ENCODE measurements at places on chromosomes 16 and 17. TPM values are rescaled to one million over a fixed set of nuclear protein-coding genes. Genes with fewer than 3 reads are reported as not detected.
A peak's percentile ranks its signal among the peaks of the same experiment; 100 is the strongest.

- no peak for DNase-seq
- no peaks in the 10 kb centered on the region for H3K36me3 ChIP-seq
- H3K4me1 ChIP-seq, result no peaks in the 10 kb centered on the region
- no peaks in the 10 kb centered on the region for H3K27me3 ChIP-seq
- H3K27ac ChIP-seq, result no peak overlapping the region
These were observed 82.9 kb upstream of the RCVRN start for GRCh38 chr17:9987779-9988585.

DNA sequence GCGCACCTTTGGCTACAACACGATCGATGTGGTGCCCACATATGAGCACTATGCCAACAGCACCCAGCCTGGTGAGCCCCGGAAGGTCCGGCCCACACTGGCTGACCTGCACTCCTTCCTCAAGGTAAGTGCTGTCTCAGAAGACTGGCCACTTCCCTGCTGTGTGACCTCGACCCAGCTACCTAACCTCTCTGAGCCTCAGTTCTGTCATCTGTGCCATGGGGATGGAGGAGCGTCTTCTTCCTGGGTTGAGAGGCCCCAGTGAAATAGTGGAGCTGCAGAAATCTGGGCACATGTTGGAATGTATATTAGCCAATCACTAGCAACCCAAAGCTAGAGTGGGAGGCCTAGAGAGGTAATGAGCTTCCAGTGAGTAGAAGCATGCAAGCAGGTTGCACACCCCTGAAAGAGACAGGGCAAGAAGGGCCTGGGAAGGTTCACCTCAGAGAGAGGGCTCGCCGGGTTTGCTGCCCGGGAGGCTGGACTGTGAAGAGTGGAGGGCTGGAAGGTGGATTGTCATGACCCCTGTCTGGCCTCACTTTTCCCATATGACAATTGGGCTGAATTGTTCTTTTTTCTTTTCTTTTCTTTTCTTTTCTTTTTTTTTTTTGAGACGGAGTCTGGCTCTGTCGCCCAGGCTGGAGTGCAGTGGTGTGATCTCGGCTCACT, 521 bp downstream of the SLC12A3 start:
- peaks cover 2% of the 10 kb centered on the region for H3K27me3 ChIP-seq
- no peak for DNase-seq
- H3K4me1 ChIP-seq, result peaks cover 47% of the 10 kb centered on the region
- H3K27ac ChIP-seq, result no peak overlapping the region
- no peaks in the 10 kb centered on the region for H3K36me3 ChIP-seq
- no peak overlapping the region for H3K4me3 ChIP-seq

GRCh38 chr17:55356434-55357328, 65.0 kb downstream of the MMD start:
- no peak overlapping the region for H3K27ac ChIP-seq
- no peak overlapping the region for H3K4me3 ChIP-seq
- DNase-seq, result peak; percentile 84
- H3K27me3 ChIP-seq, result peaks cover 20% of the 10 kb centered on the region
- peaks cover 8% of the 10 kb centered on the region for H3K36me3 ChIP-seq

DNA sequence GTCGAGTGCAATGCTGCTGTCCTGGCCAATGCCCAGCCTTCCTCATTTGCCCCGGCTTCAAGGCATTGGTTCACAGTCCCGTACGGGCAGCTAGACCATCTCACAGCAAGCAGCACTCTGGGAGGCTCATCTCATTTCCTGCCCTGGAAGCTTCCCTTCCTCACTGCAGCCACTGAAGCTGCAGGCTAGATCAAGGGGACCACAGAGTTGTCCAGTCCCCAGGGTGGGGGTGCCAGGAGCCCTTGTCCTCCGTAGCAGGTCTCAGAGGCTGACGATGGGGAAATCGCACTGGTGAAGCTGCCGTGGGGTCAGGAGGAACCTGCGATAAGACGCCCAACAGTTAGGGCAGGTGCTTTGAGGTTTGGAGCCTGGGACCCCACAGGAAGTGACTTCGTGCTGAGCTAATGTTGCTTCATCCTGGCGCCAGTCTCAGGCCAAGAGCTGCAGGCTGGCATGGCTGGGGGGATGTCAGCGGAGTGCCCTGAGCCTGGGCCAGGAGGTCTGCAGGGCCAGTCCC, at the start of gene SPNS3:
Gene SPNS3, plus strand, starts transcription at position 426 of the 517 bp plus-strand sequence. Its CDS starts 28 bp downstream, at position 454.
- DNase-seq, result peak; percentile 85
- H3K27ac ChIP-seq, result peak within 1 kb of the TSS; percentile 91
- H3K36me3 ChIP-seq, result peaks cover 9% of the 10 kb centered on the region
- H3K27me3 ChIP-seq, result no peaks in the 10 kb centered on the region
- peak within 1 kb of the TSS; percentile 73 for H3K4me3 ChIP-seq
- peaks cover 43% of the 10 kb centered on the region for H3K4me1 ChIP-seq

- peaks cover 10% of the 10 kb centered on the region for H3K36me3 ChIP-seq
- no peak overlapping the region for H3K4me3 ChIP-seq
- H3K27ac ChIP-seq, result peak overlapping the region; percentile 21
- H3K27me3 ChIP-seq, result no peaks in the 10 kb centered on the region
These were observed 5.3 kb upstream of the EIF4A3 start for GRCh38 chr17:80152081-80152702.

GRCh38 chr17:73541561-73541981, 102.7 kb downstream of the SDK2 start:
- H3K27me3 ChIP-seq, result no peaks in the 10 kb centered on the region
- no peak overlapping the region for H3K27ac ChIP-seq
- DNase-seq, result no peak
- no peak overlapping the region for H3K4me3 ChIP-seq
- H3K36me3 ChIP-seq, result no peaks in the 10 kb centered on the region

- DNase-seq, result no peak
- H3K4me1 ChIP-seq, result no peaks in the 10 kb centered on the region
- no peaks in the 10 kb centered on the region for H3K27me3 ChIP-seq
- H3K27ac ChIP-seq, result no peak overlapping the region
These were observed 126.0 kb downstream of the KCNJ2 start for GRCh38 chr17:70295329-70295728.

DNA sequence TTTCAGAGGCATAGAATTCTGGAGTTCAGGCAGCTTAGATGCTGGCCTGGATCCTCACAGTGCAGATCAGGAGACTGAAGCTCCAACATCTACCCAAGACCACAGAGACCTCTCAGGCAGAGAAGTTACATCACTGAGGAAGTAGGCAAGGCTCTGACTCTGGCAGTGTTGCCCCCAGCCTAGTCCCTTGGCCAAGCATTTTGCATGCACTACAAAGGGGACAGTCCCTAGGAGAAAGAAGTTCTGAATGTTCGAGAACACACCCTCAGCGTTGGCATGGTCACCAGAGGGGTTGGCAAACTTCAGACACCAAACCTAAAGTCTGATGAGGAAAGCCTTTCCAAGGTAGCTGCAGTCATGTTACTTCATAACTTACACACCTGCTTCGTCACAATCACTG, 2.5 kb downstream of the RANBP10 start:
- H3K4me1 ChIP-seq, result peaks cover 59% of the 10 kb centered on the region
- no peak overlapping the region for H3K4me3 ChIP-seq
- no peaks in the 10 kb centered on the region for H3K27me3 ChIP-seq
- no peak for DNase-seq
- H3K36me3 ChIP-seq, result peaks cover 38% of the 10 kb centered on the region

GRCh38 chr16:19507867-19508266, 14.0 kb downstream of the GDE1 start:
- H3K27me3 ChIP-seq, result no peaks in the 10 kb centered on the region
- peaks cover 11% of the 10 kb centered on the region for H3K4me1 ChIP-seq
- no peak overlapping the region for H3K27ac ChIP-seq
- DNase-seq, result no peak

GRCh38 chr17:17381446-17382064, 78.4 kb downstream of the NT5M start:
- peaks cover 6% of the 10 kb centered on the region for H3K4me1 ChIP-seq
- DNase-seq, result no peak
- peaks cover 18% of the 10 kb centered on the region for H3K27me3 ChIP-seq

DNA sequence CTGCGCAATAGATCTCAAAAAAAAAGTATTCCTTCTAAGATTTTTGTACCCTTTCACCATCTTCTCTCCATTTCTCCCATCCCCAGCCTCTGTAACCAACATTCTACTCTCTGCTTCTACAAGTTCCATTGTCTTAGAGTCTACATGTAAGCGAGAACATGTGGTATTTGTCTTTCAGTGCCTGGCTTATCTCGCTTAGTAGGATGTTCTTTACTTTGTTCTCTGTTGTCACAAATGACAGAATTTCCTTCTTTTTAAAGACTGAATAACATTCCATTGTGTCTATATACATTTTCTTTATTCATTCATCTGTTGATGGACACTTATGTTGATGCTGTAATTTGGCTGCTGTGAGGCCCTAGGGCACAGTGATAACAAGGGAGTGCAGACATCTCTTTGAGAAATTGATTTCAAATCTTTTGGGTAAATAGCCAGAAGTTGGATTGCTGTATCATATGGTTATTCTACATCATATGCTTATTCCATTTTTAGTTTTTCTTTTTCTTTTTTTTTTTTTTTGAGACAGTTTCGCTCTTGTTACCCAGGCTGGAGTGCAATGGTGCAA, 37.7 kb upstream of the MYH10 start:
- H3K27me3 ChIP-seq, result peaks cover 23% of the 10 kb centered on the region
- DNase-seq, result no peak

- H3K4me1 ChIP-seq, result peaks cover 11% of the 10 kb centered on the region
- H3K4me3 ChIP-seq, result no peak overlapping the region
- H3K27ac ChIP-seq, result no peak overlapping the region
These were observed 1.0 kb downstream of the TMEM92 start for GRCh38 chr17:50275279-50275678.

- peak overlapping the region; percentile 8 for H3K27ac ChIP-seq
- H3K36me3 ChIP-seq, result peaks cover 56% of the 10 kb centered on the region
- DNase-seq, result no peak
- H3K27me3 ChIP-seq, result no peaks in the 10 kb centered on the region
These were observed 16.4 kb upstream of the GLG1 start for GRCh38 chr16:74623214-74623838.

DNA sequence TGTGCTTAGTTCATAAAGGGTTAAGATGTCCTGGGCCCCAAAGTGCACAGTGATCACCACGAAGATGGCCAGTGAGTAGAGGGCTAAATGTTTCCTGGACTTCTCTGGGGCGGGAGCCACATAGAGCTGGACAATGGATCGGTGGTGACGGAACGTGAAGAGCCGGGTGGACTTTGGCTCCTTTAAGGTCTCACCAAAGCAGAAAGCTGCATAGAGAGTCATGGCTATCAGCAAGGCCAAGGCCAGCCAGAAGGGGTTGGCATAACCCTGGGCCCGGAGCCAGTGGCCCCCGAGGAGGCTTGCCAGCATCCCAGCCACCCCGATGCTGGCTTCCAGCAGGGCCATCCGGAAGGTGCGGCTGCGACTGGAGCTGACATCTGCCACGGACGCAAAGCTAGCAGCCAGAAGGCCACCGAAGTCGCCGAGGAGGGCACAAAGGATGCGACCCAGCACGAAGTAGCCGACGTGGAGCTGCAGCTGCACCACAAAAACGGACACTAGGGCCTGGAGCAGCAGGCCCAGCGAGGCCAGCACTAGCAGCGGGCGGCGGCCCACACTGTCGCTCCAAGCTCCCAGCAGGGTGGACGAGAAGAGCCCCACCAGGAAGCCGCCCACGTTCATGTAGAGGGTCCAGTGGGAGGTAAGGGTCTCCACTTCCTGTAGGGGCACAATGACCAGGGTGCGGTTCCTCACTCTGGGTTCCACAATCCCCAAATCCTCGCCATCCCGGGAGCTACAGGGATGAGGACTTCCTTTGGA, 1.0 kb downstream of the SLC46A1 start:
- H3K27me3 ChIP-seq, result peaks cover 10% of the 10 kb centered on the region
- peak overlapping the region; percentile 68 for H3K4me3 ChIP-seq
- H3K27ac ChIP-seq, result no peak overlapping the region
- peaks cover 18% of the 10 kb centered on the region for H3K4me1 ChIP-seq

DNA sequence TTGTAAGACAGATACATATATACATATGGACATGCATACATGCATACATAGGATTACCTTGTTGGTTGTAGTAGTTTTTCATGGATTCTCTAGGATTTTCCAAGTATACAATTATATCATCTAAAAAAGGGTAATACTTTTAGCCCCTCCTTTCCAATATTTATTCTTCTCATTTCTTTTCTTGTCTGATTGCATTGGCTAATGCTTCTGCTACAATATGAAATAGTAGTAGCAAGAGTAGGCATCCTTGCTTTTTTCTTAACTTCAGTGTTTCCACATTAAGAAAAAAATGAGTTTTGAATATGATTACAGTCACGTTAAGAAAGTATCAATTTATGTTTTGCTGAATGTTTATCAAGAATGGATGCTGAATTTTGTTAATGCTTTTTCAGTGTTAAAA, 58.0 kb downstream of the RBFOX3 start:
- H3K4me3 ChIP-seq, result no peak overlapping the region
- no peaks in the 10 kb centered on the region for H3K27me3 ChIP-seq
- peaks cover 2% of the 10 kb centered on the region for H3K4me1 ChIP-seq
- H3K27ac ChIP-seq, result no peak overlapping the region
- no peak for DNase-seq

DNA sequence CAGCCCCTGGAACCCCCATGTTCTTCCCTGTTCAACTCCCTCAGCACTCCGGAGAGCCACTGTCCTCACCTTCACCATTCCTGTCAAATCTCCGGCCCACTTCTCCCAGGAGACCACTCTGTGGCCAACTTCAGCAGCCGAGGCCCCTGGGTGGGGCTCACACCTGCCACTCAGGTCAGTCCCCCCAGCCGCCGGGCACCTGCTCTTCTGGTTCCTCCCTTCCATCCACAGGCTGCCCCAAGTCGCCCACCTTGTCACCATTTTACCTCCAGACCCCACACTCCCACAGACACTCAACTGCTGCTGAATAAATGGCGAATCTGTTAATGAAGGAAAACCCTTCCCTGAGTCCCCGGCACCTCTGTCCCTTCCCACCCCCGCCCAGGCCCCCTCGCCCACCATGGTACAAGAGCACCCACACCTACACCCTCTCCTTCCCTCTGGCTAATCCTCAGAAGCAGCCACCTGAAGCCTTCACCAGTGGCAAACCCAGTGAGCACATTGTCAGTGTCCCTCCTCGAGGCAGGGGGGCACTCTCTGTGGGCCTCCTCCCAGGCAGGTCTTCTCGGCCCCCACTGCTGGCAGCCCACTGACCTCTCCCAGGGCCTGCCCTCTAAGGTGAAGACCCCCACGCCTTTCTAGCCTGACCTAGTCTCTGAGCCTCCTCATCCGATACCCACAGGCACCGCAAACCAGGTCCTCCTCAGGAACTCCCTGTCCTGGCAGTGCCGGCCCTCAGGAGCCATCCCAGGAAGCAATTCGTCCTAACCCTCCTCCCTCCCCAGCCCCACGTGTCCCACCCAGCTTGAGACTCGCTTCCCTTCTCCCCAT, 8.2 kb downstream of the CANT1 start:
- no peak for DNase-seq
- no peak overlapping the region for H3K27ac ChIP-seq
- no peaks in the 10 kb centered on the region for H3K27me3 ChIP-seq
- peaks cover 13% of the 10 kb centered on the region for H3K4me1 ChIP-seq
- H3K4me3 ChIP-seq, result no peak overlapping the region
- H3K36me3 ChIP-seq, result peaks cover 11% of the 10 kb centered on the region

GRCh38 chr16:66904428-66904845, 14.2 kb downstream of the CDH16 start:
- H3K36me3 ChIP-seq, result no peaks in the 10 kb centered on the region
- H3K4me3 ChIP-seq, result no peak overlapping the region
- no peak for DNase-seq
- H3K27me3 ChIP-seq, result no peaks in the 10 kb centered on the region
- H3K27ac ChIP-seq, result no peak overlapping the region

Gene TNFRSF13B
- not detected for total RNA-seq

Gene EPOP
- 10.4 TPM for total RNA-seq

Gene PLLP
- not detected for total RNA-seq

Gene PDE6G
- 12.0 TPM for total RNA-seq

Gene TMEM100
- not detected for total RNA-seq

Gene MRC2
- 4.7 TPM for total RNA-seq

Gene PPY
- total RNA-seq, result not detected

Gene NPIPB6
- 2.0 TPM for total RNA-seq

Gene ICAM2
- 40.6 TPM for total RNA-seq
